ENCODE measurements at places on chromosomes 2 and 18.

- DNase-seq: no peak
Observed at GRCh38 chr18:13300029-13300428, 81.5 kb downstream of the LDLRAD4 start.

DNA sequence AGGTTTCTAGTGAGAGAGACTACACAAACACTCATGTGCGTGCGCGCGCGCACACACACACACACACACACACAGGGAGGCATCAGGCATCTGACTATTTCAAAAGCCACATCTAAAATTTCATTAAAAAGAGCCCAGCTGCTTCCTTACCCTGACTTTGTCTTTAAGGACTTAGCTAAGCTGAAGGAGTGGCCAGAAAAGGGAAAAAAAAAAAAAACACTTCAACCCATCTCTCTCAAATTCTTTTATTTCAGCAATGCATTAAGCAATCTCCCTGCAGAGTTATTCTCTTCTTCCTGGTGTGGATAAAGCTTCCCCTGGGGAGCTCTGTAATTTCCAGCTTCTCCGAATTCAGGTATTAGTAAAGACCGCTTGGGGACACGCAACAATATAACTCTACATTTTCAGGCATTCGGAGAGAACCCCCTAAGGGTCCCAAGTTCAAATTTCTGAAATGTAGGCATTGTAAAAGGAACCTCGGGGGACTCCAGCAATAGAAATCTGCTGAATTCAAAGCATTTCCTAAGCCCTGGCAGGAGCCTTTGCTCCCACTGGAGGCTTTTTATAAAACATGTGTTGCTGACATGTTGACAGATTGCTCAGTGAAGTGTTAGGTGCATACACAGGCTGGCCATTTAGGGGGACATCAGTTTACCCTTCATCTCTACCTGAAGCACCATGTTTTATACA lies 67.0 kb downstream of the ZNF521 start:
- no peak for DNase-seq

- no peak for DNase-seq
Observed at GRCh38 chr18:28766027-28766426, 589.1 kb upstream of the CDH2 start.

DNA sequence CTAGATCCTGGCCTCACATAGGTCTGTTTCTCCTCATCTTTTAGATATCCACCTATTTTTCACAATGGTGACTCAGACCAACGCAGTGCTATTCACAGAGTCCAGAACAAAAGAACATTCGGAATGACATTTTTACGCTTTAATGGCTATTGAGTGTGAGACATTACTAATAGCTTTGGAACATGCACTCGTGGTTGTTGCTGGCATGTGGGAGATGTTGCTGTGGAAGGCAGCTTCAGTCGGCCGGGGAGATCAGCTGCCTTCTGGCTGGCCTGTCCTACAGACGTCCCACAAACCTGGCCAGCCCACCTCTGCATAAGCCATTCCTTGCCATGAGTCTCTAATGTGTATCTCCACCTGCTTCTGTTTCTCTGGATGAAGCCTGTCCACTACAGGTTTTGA lies 3.4 kb downstream of the MBP start:
- no peak for DNase-seq

DNA sequence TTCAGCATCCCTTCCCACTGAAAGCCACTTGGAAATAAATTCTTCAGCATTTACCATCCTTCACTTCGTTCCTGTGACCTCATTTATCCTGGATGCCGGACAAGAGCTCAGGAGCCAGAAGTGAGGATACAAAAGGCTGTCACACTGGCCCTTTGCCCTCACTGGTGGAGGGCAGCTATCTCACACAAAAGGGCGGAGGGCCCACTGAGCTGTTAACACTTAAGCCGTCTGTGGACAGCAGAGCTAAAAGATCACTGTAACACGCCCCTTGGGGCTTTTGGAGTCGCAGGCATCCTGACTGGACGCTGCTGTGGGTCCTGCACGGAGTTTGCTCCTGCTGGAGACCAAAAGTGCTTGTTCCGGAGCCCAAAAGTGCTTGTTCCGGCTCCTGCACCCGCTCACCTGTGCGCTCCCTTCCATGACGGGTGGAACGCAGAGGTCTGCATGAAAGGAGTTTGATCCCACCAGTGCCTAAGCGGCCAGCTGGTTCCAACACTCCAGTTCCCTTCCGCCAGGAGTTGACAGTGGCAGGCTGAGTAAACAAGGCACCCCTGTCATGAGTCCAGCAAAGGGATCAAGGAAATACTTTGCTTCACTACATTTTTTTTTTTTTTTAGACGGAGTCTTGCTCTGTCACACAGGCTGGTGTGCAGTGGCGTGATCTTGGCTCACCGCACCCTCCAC lies 572.0 kb upstream of the LINC00305 start:
- no peak for DNase-seq

DNA sequence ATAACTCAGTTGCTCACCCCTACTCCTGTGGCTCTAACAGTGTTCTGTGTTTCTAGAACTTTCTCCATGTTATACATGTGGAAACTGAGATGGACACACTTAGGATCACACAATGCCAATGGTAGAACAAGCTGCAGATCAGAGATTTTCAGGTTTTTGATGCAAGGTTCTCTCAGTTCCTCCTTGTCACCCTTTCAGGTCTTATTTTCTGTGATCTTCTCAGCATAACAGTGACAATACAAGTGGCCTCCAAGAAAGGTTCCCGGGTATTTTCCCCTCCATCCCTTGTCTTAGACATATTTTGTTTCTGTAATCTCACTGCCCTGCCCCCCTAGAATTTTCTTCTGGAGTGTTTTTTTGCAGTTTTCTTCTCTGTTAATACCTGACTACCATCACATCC lies 6.2 kb upstream of the MGAT5 start:
- DNase-seq: no peak

GRCh38 chr2:238431-238830 lies 25.4 kb downstream of the SH3YL1 start:
- DNase-seq: no peak

- DNase-seq: no peak
Observed at GRCh38 chr2:217970206-217970605, 32.6 kb downstream of the TNS1 start.

DNA sequence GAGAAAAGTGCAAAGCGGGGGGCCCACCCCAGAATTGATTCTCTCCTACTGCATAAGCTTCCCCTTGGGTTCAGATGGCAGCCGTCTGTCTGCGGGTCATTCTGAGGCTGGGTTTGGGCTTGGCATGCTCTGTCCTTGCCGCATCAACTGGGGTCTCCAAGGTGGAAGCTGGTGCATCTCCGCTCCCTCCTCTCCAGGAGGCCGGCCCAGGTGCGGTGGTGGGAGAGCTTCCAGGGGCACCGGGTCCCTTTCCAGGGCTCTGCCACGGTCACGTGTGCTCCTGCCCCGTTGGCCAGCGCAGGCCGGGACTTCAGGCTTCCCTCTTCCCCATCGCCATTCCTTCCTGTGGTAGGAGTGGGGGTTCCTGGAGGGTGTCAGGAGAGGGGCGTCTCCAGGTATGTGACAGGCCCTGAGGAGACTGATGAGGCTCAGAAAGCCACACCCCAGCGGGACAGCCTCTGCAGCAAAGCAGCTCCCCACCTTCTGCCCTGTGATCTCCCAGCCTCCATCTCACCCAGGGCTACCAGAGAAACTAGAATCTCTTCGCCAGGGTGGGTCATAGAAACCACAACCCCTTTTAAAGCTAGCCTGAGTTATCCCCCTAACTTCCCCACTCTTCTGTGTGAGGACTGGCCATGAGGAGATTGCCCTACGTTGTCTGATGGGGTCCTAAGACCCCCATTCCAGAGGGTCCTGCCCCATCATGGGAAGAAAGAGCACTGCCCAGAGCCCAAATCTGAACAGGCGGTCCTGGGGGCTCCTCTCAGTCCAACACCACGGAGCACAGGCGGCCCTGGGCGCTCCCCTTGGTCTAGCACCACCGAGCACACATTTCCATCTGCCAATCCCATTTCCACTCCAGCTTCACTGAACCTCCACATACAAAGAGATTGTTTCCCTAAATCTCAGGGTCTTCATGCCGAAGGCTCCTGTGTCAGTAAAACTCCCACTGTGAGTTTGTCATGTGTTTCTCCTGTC lies 76.6 kb downstream of the SLC66A2 start:
- DNase-seq: no peak

GRCh38 chr2:195810340-195811098 lies 153.5 kb downstream of the SLC39A10 start:
- no peak for DNase-seq

DNA sequence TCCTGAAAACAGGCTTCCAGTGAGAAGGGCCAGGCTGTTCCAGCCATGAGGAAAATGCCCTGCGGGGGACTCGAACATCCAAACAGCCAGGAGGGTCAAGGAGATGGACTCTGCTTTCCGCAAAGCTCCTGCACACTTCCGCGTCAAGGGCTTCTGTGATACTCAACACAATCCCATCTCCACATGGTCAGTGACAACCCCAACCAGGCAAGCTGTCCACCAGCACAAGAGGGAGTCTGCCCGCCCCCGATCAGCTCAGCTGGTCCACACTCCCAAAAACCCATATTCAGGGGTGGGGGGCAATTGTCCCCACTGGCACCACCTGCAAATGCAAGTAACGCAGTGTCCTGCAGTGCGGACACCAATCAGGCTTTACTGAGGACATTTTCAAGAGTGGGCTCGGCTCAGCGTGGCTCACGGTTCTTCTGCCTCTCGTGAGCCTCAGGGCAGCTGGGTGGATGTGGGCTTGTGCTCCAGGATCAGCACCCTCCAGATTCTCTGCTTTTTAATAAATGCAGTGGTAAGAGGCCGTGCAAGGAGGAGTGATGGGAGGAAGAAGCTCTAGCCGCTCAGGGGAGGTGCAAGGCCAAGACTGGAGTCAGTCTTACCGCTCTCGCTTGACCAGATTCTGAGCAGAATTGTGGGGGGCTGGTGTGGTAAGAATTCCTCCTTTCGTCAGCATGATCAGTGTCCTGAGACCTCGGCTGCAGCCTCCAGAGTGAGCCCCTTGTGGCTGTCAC lies 19.5 kb upstream of the CIDEA start:
- no peak for DNase-seq

DNA sequence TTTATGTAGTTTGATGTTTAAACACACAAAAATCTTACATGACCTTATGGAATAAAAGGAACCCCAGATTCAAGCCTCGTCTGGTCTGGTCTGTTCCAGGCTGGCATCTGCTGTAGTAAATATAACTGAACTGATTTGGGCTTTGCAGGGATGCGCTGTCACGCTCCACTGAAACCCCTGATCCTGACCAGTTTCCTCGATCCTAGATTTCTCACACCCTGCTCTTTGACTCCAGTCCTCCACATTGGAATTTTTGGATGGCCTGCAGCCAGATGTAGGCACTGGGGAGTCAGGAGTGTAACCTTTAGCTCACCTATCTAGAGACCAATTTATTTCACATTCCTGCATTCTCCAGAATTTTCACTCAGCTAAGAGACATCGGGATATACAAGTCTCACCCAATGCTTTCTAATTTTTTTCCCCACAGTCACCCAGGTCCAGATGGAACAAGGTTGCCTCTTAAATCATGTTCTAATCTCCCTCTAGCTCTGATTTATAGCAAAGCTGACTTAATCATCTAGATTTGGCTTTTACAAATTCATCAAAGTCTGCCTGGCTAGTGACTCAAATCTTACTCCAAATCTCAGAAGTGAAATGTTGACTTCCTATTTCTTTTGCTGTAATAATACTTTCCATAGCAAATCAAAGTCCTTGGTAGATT lies 219.6 kb downstream of the CD226 start:
- no peak for DNase-seq

DNA sequence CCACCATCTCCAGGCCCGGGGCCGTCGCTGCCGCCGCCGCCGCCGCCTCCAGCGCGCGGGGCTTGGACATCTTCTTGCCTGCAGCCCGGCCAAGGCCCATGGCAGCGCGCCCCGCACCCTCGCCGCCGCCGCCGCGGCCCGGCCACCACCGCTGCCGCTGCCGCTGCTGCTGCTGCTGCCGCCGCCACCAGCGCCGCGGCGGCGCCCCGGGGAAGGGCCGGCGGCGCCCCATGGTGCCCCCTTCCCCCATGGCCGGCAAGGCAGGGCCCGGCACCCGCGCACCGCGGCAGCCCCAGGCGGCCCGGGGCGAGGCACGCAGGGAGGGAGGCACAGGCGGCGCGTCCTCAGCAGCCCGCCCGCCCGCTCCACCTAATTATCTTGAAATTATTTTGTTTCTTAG lies 3057.4 kb downstream of the RPIA start:
- DNase-seq: no peak

GRCh38 chr2:201639205-201639604 lies 4.1 kb downstream of the TMEM237 start:
- DNase-seq: no peak

Measured in CD4-positive, alpha-beta T cell treated with Interferon alpha-2 for 1 hour (primary cell).